ENCODE measurements at places on chromosomes 12 and 14.

- DNase-seq, result peak; percentile 86
Measured at GRCh38 chr12:50074936-50075807, 10.0 kb upstream of the SMARCD1 start.

DNA sequence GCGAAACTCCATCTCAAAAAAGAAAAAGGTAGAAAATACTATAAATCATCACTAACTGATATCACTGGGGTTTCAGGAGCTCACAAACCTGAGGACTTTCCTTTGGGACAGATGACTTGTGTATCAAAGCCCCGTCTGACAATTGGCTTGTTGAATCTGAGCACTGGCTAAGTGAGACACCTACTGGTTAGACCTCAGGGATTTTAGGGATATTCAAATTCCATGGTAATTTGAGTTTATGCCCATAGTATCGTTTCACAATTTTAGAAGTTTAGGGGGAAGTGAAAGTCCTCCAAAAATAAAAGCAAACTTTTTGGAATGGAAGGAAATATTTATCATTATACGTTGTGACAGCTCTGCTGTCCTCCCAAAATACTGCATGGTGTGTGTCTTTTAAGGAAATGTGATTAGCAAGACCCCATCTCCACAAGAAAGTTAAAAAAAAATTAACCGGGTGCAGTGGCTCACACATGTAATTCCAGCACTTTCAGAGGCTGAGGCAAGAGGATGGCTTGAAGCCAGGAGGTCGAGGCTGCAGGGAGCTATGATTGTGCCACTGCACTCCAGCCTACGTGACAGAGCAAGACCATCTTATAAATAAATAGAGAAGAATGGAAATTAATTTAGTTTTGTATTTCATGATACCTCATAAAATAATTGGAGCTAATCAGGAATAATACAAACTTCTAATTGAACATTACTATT is 49.2 kb downstream of the FBXL14 start:
- DNase-seq, result peak; percentile 66

DNA sequence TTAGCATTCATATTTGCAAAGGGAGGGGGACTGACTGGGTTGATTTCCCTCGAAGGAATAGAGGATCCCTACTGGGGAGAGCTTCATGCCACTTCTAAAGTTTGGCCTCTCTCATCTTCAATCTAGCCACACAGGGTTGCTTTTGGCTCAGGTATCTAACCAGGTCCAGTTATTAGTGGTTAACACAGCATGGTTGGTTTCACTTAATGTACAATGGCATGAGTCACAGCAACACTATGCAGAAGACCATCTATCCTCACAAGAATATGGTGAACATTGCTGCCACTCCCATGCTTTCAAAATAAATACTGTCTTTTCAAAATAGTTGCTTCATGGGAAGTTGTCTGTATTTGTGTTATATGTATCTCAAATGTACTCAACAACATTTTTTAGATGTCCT is 6.6 kb upstream of the RAB3IP start:
- no peak for DNase-seq

DNA sequence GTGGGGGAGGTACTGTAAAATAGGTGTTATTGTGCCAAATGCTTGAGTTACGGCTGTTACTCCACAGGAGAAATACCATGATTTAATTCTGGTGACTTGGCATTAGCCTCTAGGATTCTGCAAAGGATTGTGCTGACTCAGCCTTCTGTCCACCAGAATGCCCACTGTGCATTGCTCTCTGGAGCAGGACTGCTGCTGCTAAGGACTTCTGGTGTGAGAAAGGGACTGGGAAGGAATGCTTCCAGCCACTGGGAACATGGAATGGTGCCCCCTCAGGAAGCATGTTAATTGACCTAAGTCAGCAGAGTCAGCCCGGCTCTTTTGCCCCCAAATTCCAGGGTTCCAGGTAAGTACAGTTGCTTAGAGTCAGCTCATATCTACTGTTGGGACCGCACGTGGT is 32.9 kb downstream of the ZFHX2 start:
- no peak for DNase-seq

GRCh38 chr12:94208622-94208966 is 60.2 kb downstream of the PLXNC1 start:
- DNase-seq, result no peak

- no peak for DNase-seq
Measured at GRCh38 chr12:123171967-123172366, 21.1 kb upstream of the PITPNM2 start.

DNA sequence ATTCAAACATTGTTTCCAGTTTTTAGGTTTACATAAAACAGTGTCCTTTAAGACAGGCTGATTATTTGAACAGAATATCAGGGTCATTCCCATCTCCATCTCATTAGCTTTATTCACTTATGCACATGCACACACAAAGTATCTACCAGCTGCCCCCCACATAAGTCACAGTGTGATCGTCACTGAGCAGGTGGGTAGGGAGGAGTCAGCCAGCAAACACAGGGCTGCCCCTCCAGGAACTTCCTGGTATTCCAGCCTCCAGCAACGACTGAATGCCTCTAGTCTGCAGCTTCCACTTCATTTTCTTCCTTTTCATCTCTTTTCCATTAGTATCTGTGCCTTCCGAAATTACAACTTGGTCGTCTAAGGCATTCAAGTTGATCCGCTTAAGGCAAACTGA is 48.8 kb upstream of the FOXN3 start:
- no peak for DNase-seq

GRCh38 chr12:7197841-7198240 is 8.4 kb downstream of the PEX5 start:
- no peak for DNase-seq

DNA sequence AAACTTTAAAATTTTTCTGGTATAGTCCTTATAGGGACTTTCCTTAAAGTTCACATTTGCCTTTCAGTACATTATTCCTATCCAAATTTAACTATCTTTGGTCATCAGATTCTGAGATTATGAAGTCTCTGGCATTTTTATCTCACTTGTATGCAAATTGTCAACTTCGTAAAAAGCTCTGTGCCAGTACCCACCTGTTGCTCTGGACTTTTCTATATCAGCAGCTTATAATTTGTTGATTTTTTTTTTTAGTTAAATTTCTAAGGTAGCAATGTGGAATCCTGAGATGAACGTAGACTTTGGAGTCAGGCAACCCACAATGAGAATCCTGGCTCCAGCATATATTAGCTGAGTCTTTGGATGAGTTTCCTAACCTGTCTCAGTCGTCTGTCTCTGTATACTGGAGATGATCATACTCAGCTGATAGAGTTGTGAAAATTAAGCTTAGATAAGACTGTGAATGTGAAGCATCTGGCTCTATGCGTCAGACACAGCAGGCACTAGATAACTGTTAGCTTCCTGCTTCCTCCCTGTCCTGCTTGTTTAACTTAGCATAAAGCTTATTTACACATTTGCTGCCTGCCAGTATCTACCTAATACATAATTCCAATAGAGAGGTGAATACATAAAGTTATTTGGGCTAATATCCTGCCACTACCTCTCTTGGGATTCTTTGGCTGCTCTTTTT is 59.8 kb downstream of the MARK3 start:
- DNase-seq, result peak; percentile 36

GRCh38 chr14:74549588-74549987 is 56.0 kb downstream of the ISCA2 start:
- no peak for DNase-seq

DNA sequence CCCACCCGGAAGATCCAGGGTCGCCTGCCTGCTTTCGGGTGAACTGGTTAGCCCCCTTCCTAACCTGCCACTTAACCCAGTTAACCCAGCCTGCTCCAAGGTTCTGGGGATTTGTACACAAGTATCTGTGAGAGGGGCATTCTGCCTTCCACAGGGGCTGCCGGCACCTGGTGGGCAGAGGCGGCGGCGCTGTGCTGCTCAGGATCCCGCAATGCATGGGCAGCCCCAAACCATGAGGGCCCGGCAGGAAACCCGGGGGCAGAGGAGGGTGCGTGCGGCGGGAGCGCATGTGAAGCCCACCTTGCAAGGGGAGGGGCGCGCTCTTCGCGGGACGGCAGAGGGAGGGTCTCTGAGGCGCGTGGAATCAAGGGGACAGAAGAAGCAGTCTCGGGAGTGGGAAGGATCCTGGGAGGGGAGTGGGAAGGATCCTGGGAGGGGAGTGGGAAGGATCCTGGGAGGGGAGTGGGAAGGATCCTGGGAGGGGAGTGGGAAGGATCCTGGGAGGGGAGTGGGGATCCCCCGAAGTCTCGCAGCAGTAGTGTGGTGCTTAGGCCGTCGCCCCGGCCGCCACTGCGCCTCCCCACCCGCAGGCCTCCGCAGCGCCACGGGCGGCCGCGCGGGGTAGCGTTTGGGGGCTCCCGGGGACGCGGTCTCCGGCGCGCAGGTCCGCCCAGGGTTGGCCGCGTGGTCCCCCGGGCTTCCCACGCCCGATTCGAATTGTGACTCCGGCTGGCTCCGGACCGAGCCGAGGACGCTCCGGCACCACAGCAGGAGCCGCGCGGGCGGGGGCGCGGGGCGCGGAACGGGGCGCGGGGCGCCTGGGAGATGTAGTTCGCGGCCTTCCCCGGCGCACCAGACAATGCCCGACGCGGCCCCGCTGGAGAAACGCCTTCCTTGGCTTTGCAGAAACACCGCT is 4.9 kb upstream of the MTA1 start:
- DNase-seq, result peak; percentile 76

- DNase-seq, result peak; percentile 77
Measured at GRCh38 chr12:89768586-89769482, 60.2 kb upstream of the ATP2B1 start.

GRCh38 chr14:103204852-103205540 is 81.7 kb downstream of the TNFAIP2 start:
- no peak for DNase-seq

DNA sequence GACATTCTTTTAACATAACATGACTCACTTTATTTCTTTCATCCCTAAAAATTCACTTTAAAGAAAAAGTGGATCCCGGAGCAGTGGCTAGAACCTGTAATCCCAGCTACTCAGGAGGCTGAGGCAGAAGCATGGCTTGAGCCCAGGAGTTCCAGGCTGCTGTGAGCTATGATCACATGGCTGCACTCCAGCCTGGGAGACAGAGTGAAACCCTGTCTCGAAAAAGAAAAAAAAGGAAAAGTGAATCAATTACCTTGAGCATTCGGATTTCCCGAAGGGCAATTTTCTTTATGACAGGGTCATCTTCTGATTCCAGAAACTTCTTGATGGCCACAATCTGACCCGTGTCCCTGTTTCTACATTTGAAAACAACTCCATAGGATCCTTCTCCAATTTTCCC is 1.2 kb downstream of the CDKL1 start:
- DNase-seq, result no peak

DNA sequence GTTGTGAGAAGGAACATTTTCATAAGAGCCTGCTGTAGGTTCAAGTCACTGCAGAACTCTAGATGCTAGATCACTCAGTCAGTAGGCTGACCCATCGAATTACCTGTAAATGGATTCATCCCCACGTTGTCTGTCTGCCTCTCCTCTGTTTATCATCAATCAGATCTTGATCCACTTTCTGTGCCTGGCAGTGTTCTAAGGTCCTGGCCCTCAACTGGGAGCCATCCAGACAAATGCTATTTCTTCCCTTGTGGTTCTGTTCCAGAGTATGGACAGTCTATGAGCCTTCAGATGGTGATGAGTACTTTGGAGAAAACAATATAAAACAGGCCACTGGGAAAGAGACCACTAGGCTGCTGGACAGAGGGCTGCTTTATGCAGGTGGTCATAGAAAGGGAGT is 699.4 kb upstream of the TMEM132C start:
- no peak for DNase-seq

- DNase-seq, result no peak
Measured at GRCh38 chr12:119013023-119013422, 31.7 kb downstream of the SRRM4 start.

DNA sequence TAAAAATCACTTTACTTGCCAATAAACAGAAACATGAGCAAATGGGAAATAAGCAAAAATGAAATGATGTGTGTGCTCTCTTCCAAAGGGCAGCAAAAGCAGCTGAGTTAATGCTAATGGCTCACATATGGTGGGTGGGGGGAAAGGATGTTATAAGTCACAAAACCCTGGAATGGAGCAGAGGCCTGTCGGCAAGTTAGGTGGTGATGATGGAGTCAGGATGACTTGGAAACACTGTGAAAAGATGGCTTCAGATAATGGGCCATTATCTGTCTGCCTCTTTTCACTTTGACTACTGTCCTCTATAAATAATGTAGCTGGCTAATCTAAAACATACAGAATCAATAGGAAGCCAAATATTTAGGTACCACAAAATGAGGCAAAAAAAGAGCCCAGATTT is 228.7 kb downstream of the APAF1 start:
- DNase-seq, result no peak

All from cardiac fibroblast (primary cell).